ENCODE measurements at places on chromosomes 11 and 22.

DNA sequence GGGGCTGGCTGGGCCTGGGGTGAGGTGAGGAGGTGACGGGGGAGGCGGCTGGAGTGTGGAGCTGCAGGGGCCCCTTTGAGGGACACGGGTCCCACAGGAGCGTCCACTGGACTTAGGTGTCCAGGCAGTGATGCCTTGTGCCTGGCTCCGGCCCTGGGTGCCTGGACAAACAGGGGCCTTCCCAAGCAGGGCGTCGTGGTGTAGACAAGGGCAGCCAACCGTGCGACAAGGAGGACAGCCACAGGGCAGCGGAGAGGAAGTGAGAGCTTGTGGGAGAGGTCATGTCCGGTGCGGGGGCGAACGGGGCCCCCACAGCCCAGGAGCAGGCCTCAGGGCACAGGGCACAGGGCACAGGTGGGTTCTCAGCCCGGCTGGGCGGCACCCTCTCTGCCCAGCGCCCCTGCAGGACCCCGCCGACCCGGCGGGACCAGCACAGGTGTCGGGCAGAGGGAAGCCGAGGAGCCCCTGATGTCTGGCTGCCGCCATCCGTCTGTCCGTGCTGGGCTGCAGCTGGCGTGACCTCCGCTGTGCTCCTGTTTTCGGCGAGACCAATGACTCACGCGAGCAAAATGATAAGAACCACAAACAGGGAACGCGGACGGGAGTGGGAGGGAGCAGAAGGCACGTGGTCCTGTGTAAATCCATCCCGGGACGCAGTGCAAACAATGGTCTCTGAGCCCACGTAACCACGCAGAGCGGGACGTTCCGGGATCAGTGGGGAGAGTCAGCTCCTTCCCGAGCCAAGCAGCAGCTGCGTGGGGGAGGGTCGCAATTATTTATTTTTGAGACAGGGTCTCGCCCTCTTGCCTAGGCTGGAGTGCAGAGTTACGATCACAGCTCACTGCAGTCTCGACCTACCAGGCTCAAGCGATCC, 49.1 kb upstream of the A4GALT start:
- DNase-seq = no peak

DNA sequence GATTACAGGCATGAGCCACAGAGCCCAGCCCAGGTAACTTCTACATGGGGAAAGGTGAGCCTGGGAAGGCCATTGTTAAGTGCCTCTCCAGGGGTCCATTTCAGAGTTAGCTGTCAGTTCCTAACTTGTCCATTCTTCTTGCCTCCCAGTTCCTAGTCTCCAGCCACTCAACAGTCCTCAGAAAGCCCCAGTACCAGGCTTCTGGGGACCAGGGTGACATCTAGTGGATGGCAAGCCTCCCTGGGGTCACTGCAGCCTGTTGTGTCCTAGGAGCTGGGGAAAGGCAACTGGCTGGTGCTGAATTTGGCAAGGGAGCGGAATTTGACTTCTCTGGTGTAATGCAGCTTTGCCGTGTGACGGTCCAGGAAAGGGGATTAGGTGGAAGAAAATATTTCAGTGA, 2.1 kb downstream of the LGALS12 start:
- no peak for DNase-seq

DNA sequence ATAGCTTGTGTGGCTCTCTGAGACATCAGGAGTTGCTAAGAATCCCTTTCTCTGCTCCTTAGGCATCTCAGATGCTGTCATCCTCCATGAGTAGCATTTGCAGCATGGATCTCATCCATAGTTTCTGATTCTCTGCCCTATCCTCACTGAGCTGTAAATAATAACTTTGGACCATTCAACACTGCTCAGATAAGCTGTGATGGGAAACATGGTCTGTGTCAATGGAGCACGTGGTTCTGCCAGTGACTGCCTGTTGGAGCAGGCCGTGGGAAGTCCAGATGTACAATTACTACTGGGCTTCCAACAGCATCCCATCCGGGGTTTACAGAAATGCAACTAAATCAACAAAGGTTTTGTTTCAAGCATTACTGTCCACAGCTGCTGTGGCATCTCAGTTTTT, 160.1 kb downstream of the OR4C45 start:
- DNase-seq = no peak

GRCh38 chr11:19499026-19499669, 213.5 kb upstream of the NAV2 start:
- peak; percentile 80 for DNase-seq

DNA sequence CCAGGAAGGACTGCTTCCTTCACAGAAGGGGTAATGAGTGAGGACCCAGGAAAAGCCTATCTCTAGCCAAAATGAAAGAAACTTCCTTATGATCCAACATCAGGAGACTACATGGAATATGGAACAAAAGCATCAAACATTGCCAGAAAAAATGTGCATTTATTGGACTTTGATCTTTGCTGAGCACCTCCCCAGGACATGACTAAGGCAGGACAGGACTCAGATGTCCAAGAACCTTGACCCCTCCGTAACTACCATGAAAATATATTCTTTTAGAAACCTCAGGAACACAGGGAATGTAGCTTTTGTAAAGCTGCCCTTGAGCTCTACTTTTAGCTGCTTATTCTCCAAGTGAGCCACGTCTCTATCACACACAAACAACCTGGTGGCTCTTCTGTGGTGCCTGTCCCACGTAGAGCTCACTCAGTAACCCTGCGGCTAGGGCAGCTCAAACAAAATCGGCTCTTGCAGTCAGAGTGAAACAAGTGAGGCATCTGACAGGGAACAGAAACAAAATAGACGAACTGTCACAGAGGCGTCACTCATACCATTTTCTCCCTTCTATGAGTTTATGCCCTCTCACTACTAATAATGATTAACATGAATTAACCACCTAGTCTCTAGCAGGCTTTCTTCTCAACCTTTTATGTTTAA, 471.5 kb upstream of the API5 start:
- DNase-seq = no peak

- DNase-seq = no peak
Measured at GRCh38 chr11:28476049-28476448, 367.9 kb downstream of the METTL15 start.

DNA sequence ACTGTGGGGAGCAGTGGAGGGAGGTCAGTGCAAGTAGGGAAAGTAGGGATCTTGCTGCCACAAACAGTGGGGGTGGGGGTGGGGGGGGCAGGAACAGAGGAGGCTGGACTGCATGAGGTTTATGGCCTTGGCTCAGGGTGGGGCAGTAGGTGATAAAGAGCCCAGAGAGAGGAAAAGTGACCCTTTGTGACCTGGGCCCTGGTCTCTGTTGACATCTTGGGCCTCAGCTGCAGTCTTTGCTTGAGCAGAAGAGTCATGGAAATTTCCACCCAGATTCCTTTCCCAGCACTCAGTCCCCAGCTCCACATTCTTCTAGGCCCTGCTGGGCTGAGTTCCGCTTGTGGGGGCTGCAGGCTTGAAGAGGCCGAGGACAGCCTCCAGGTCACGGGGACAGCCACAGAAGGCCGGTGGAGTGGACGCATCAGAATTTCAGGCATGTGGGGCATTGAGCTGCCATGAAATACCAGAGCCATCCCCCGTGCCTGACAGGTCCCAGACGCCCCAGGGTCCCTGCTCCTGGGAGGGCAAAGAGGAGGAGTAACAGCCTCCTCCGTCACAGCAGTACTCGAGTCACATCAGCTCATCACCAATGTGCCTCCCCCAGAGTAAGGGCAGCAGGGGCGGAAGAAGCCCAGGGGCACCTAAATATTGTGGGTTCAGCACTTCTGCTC, 9.7 kb upstream of the MALAT1 start:
- DNase-seq = no peak

- no peak for DNase-seq
Measured at GRCh38 chr11:17859552-17859951, 125.0 kb downstream of the KCNC1 start.

DNA sequence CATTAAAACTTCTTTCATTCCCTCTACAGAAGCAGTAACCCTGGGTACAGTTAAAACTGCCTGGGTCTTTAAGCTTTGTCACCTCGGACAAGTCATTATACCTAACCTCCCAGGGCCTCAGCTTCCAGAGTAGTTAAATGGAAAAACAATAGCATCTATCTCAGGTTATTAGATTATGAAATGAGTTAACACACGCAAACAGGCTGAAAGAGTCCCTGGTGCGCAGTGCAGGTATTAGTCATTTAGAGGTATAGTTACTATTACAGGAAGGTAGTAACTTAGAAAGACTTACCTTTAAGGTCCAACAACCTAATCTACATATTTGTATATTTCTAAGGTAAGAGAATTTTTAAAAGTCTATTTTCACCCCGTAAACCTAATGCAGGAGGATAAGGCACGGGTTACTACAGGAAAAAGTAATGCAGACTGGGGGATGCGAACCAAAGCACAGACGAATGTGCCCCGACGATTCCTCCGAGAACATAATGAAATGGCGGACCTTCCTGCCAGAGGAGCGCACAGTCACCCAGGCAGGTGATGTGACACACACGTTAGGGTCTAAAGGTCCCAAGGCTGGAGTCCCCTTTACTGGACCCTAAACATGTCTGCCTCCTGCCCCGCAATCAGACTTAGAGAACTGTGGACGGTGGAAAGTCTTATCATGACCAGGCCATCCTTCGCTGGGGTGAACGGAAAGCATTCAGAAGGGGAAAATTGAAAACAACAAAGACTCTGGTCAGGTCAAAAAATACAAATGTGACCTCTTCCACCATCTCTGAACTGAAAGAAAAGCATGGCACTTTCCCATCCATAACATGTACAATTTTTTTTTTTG, 1.3 kb downstream of the NAP1L4 start:
- no peak for DNase-seq

GRCh38 chr11:132653237-132653636, 879.1 kb downstream of the OPCML start:
- DNase-seq = no peak

DNA sequence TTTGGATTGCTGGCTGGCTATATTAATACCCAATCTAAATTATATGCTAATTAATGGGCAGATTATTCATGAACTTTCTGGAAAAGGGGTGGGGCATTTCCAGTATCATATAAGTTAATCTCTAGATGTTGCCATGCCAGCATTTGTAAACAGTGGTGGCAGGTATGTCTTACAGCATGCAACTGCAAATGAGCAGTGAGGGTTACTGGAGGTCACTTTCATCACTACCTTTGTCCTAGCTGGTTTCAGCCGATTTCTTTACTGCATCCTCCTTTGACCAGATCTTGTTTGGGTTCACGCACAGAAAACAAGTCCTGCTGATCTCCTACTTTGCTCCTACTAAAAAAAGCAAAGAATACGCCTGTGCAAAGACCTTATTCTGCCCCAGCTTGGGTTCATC, 89.1 kb upstream of the USP47 start:
- DNase-seq = no peak

- DNase-seq = no peak
Measured at GRCh38 chr11:63912678-63913077, 4.3 kb downstream of the RCOR2 start.

- no peak for DNase-seq
Measured at GRCh38 chr11:57487920-57488659, 27.4 kb downstream of the SLC43A1 start.

DNA sequence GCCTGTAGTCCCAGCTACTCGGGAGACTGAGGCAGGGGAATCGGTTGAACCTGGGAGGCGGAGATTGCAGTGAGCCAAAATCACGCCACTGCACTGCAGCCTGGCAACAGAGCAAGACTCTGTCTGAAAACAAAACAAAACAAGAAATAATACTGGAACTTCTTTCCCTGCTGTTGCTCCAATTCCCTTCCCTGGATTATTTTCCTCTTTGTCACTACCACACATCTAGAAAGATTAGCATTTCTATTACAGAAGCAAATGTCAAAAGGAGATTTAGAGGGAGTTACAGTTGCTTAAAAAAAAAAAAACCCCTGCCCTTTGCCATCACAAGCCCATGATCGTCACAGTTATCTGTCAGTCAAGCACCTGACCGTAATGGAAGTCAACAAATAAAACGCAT, 17.7 kb upstream of the SCGB1D1 start:
- DNase-seq = no peak

DNA sequence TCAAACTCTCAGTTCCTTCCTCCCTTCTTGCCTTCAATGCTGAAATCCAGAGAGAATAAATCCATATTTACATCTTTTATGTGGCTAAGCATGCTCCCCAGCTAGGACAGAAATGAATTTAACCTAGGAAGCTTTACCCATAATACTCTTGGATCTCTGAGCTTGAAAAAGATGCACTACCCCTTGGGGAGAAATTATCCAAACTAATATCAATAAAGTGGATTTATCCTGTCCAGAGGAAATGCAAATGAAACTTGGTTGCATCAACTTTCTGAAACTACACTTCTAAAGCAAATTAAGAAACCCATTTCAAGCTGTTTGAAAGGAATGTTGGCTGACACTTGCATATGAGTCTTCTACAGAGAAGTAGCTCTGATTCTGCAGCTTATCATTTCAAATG, 347.9 kb downstream of the TTC28 start:
- no peak for DNase-seq

- DNase-seq = no peak
Measured at GRCh38 chr11:75263944-75264349, 23.4 kb downstream of the TPBGL start.

DNA sequence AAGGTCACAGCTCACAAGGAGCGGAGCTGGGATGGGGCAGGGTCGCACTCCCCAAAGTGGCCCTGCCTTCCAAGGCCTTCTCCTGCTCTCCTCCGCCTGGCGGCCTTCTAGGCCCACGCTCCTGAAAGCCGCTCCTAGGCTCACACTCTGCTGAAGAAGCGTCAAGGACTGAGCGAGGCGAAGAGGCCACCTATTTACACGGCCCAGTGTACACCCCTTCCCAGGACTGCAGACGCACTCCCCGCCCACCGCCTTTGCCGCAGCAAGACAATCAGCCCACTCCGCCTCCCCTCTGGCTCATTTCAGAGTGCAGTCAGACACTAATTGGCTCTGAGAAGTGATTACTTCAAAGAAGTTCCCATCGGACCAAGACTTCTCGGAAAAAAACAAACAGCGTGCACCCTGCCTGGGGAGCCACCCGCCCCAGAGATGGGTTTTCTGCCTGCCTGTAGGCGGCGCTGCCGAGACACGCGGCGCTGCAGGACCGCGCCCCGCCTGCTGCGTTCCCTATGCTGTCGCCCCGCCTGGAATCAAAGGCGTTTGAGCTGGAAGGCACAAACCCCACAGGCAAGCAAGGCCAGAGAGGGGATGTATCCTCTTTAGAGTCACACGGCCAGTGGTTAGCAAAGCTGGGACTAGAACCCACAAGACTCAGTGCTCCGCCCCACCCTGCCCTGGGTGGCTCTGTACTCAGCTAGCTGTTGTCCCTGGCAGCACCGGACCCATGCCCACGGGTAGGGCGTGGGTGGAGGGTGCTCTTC, 414.8 kb downstream of the BUD13 start:
- no peak for DNase-seq

GRCh38 chr11:74676596-74676995, 54.6 kb downstream of the CHRDL2 start:
- no peak for DNase-seq

GRCh38 chr11:28168718-28169117, 60.5 kb downstream of the METTL15 start:
- DNase-seq = no peak

- DNase-seq = peak; percentile 8
Measured at GRCh38 chr11:134139873-134140331, 71.0 kb downstream of the JAM3 start.

GRCh38 chr22:32754413-32755041, 47.0 kb upstream of the TIMP3 start:
- DNase-seq = no peak
